ENCODE measurements at places on chromosomes 6 and 20. TPM values are rescaled to one million over a fixed set of nuclear protein-coding genes. Genes with fewer than 3 reads are reported as not detected.

The SRPK1 gene
- total RNA-seq, result 59.1 TPM

The FAM229B gene
- 14.0 TPM for total RNA-seq

The SMOC2 gene
- not detected for total RNA-seq

The MYLK4 gene
- total RNA-seq, result 0.30 TPM

The CLDN20 gene
- not detected for total RNA-seq

The CLPSL2 gene
- not detected for total RNA-seq

The KHDRBS2 gene
- not detected for total RNA-seq

The OR2J3 gene
- total RNA-seq, result not detected

The MAVS gene
- 13.4 TPM for total RNA-seq

The C20orf96 gene
- total RNA-seq, result 4.1 TPM

The MSH5 gene
- total RNA-seq, result 10.9 TPM

The FAM8A1 gene
- total RNA-seq, result 24.1 TPM

The TREM2 gene
- total RNA-seq, result 0.14 TPM

The KIF6 gene
- total RNA-seq, result 0.55 TPM

The SF3B5 gene
- total RNA-seq, result 38.5 TPM

The COL9A1 gene
- not detected for total RNA-seq

The KCNQ2 gene
- not detected for total RNA-seq

The LATS1 gene
- 9.8 TPM for total RNA-seq

The CST7 gene
- total RNA-seq, result not detected

The SCRT2 gene
- not detected for total RNA-seq

The RHAG gene
- total RNA-seq, result not detected

The RMND1 gene
- total RNA-seq, result 38.2 TPM

The PRIM2 gene
- 29.3 TPM for total RNA-seq

The C20orf202 gene
- total RNA-seq, result not detected

The TEAD3 gene
- 8.9 TPM for total RNA-seq

The HSPA1A gene
- 73.6 TPM for total RNA-seq

The FRMD1 gene
- total RNA-seq, result not detected
